NCI-H510A (cell line): ENCODE measurements at places on chromosomes 16 and 17.

DNA sequence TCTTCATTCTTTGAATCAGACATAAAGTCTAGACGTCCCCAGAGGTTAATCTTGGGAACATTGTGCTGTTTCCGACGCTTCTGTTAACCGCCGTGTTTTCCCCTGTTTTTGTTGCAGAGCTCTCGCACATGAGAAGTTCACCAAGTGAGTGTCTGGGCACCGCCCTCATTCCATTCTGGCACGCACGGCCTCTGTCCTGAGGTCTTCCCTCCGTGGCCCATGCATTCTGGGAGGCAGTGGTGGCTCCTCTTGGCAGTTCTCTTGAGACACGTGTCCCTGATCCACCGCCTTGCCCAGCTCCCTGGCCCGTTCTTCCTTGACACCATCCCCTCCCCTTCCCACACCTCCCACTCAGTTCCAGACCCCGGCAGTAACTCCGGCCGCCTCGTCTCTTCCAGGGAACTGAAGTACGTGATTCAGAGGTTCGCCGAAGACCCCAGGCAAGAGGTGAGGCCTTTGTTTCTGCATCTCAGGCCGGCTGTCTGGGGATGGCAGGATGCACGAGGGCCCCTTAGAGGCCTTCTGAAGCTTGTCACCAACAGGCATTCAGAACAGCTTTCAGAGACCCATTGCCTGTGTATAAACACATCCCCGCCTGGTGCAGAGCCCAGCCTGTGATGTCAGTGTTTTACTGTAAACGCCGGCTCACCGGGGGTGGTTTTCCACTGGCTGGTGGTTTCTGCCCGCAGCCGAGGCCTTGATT is 85.9 kb upstream of the PLCG2 start:
- no peak for DNase-seq

DNA sequence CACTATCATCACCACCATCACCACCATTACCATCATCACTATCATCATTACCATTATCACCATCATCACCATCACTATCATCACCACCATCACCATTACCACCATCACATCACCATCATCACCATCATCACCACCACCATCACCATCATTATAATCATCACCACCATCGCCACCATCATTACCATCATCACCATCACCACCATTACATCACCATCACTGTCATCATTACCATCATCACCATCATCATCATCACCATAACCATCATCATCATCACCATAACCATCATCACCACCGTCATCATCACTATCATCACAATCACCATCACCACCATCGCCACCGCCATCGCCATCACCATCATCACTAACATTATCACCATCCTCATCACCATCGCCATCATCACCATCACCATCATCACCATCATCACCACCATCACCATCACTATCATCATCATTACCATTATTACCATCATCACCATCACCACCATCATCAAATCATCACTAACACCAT is 4.9 kb upstream of the JPH3 start:
- DNase-seq: no peak

DNA sequence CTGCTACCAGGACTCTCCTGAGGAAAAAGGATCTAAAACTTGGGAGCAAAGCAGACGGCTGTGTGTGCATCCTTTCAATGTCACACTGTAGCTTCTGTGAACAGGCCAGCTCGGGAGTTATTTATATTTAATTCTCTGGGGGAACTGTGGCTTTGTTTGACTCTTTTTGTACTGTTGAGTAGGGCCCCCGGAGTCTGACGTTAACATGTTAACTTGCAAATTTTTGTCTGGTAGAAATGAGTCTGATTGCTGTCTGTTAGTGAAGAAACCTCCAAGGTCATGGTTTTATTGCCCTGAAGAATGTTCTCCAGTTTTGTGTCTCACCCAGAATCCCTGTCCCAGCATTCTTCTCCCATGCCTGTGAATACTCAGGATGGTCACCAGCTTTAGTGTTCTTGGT is 14.2 kb upstream of the KCNG4 start:
- no peak for DNase-seq

DNA sequence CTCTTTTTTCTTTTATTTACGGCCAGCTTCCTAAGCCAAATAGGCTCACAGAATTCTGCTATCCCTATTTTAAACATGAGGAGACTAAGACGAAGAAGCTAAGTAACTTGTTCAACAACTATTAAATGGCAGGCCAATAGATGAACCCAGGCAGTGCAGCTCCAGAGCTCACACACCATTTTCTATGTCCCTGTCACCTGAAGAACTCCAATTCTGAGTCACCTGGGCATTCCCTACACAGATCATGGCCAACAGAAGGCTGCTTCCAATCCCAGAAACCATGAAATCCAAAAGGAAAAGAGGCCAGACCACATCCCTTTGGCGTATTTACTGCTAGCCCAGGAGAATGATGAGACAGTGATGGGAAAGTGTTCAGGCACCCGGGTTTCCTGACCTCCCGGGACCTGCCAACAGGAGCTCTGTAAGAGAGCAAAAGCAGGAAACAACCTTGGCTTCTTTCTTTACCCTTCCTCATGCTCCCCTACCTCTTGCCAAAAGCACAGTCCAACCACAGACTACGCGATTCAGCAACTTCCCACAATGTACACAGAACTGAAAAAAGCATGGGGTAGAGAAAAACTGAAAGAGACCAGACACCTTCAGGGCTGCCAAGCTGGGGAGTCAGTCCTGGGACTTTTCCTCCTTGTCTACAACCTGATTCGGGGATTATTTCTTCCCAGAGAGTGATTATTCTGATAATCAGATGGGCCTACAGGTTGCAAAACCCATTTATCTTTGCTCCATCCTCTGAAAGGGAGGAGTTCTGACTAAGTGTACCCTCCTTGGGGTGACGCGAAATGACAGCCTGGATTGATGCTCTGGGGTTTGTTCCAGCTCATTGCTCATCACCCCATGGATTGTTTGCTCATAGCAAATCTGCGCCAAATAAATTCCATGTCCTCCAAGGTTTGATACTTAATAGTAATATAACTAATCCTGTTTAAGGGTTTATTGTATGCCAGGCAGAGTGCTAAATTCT is 47.8 kb upstream of the HAS3 start:
- DNase-seq: no peak

GRCh38 chr16:47013910-47014309 is 40.4 kb upstream of the DNAJA2 start:
- no peak for DNase-seq

DNA sequence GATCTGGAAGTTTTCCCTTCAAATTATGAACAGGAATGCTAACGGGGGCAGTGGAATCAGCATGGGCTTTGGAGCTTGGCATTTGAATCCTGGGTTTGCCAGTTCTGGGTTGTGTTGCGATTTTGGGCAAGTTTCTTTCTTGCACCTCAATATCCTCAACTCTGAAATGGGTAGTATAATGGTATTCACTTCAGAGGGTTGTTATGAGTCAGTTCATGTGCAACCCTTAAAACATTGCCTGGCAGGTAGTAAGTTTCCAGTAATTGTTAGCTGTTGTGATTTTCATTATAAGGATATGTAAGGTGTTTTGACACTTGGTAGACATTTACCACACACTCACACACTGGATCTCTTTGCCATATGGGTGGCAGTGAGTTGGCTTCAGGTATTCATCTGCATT is 33.4 kb downstream of the SNX29 start:
- DNase-seq: no peak

DNA sequence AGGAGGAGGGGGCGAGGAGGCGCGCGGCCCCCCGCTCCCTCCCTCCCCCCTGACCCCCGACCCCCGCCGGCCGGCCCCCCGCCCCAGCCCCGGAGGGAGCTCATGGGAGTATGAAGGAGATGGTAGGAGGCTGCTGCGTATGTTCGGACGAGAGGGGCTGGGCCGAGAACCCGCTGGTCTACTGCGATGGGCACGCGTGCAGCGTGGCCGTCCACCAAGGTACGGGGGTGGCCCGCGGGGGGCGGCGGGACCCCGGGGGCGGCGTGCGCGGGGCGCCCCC is 390 bp downstream of the MLLT6 start:
- no peak for DNase-seq

DNA sequence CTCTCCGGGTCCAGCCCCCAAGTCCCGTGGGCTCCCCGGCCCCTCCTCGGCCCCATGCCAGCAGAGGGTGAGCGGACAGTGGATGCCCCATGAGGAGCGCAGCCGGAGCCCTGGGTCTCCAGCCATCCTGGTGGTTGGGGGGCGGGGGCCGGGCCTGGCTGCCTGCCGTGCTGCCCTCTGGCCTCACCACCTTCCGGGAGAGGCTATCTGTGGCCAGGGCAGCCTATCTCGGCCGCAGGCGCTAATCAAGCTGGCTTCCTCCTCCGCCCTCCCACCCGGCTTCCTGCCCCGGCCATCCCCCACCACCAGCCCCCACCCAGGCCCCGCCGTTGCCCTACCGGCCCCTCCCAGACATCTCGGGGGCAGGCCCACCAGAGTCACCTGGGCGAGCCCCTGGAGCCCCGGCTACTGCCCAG is 46.8 kb downstream of the ZFPM1 start:
- no peak for DNase-seq

DNA sequence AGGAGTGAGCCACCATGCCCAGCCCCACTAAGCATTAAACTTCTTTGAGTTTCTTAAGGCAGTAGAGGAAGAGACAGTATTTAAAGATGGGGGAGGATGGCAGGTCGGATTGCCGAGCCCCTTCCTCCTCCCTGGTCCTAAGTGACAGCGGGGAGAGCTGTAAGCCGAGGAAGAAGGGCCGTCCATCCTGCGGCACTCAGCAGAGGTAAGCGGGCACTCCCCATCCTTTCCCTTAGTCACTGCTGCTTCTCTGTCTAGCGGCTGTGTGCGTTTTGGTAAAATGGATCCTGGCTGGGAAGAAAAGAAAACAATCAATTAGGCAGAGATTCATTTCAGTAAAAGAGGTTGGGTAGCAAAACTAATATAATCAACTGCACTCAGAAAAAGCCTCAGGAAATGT is 13.9 kb downstream of the DNAAF1 start:
- DNase-seq: no peak

DNA sequence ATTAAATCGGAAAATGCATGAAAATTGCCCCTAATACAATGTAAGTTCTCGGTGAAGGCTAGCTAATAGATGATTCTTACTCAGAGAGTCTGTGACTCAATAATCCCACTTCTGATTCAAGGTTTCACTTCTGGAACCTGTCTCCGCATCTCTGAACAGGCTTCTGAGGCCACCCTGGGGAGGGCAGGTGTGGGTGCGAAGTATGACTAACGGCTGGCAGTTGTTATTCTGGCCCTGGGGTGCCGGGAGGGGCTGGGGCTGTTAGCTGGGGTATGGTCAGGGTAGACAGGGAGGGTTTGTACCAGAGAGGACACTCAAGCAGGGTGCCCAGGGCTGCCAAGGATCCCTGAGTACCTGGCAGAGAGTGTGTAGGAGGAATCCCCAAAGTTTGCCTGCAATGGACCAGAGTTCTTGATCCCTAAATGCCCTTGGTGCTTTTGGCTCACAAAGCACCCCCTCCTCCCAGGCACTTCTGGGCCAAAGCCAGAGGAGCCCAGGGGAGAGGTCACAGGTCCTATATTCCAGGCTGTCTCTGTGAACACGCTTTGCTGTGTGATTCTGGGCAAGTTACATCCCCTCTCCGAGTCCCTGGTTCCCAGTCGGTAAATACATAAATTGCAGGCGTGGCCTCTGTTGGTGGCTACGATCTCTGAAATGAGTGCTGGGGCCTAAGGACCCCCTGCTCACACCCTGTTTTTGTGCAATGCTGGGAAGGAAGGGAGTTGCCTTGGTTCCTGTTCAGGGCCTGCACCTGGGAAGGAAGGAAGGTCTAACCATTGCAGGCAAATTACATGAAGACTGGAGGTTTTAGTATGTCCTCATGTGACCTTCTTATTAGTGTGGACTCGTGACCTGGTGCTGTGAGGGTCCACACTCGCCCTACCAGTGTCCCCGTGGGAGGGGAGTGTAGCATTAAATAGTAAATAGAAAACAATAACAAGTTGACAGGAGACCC is 49.9 kb upstream of the CPNE2 start:
- DNase-seq: no peak

GRCh38 chr16:79001156-79001967 is 599.2 kb downstream of the MAF start:
- DNase-seq: no peak

DNA sequence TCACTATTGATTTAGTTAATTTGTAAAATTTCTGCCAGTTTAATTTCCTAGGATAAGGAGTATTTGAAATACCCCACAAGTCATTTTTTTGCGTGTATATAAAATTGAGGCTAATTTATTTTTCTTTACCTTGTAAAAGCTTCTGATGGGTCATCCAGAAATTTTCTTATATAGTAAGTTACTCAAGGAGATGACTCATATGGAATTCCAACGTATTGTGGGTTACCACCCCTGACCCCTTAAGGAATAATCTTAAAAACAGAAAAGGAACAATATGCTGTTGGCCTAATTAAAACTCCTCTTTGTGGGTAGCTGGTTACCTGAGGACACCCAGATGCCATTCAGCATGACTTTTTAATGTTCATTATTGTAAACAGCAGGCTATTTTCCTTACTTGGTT is 13.6 kb downstream of the HEATR6 start:
- DNase-seq: no peak

DNA sequence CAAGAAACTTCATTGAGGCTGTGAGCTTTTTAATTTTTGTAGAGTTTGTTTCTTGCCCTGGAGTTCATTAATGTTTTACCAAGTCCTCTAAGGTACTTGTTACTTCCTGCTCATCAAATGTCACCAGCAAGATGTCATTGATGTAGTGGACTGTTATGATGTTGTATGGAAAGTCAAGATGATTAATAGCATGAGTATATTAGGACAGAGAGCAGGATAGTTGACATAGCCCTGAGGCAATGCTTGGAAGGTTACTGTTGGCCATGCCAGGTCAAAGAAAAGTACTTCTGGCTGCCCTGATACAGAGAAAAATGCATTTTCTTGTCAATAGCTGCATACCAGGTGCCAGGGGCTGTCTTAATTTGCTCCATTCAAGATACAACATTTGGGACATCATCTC is 6.7 kb downstream of the KRTAP1-5 start:
- DNase-seq: no peak

- no peak for DNase-seq
Measured at GRCh38 chr17:35185849-35186248, 8.3 kb downstream of the SLC35G3 start.

- DNase-seq: peak; percentile 38
Measured at GRCh38 chr17:66492561-66493005, 190.2 kb downstream of the PRKCA start.

DNA sequence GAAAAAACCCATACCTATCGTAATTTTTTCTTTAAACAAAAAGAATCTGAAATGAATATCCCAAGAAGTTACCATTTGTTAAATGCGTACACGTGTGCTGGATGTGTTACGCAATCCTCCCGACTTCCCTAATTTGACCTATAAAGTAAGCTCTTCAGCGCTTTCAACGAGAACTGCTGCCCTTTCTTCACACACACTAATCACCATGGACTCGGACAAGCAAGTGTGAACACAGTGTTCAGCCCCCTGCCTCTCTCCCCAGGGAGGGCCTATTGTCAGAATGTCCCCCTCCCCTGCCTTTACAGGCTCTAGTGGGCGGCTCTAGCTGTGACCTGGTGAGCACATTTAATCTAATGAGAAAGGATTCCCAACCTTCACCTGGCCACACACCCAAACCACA is 216.1 kb downstream of the CEP112 start:
- DNase-seq: peak; percentile 15

DNA sequence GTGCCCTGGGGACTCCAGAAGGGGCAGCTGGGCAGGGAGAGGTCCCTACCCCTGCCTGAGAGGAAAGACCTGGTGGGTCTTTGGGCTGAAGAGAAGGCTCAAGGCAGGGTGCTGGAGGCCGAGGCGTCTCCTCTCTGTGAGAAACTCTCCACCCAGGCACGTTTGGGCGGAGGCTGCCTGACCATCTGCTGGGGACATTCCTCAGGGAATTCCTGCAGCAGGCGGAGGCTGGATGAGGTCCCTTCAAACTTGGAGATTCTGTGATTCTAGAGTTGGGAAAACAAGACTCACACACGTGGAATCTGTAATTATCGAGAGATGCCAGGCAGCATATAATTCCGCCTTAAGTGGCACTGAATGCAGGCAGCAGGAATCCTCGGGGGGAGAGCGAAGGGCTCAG is 21.1 kb upstream of the PHF12 start:
- DNase-seq: no peak
